Activated CD4-positive, alpha-beta T cell treated with anti-CD3 and anti-CD28 coated beads, Interleukin-2, Interleukin-4, amounts not matched to agents 100 ng/mL and 50 ng/mL, durations not matched to agents 16 hours and 8 hours (primary cell): ENCODE measurements at places on chromosomes 3 and 15.
A peak's percentile ranks its signal among the peaks of the same experiment; 100 is the strongest.

GRCh38 chr3:142287866-142288638 lies 62.7 kb upstream of the GK5 start:
- DNase-seq = no peak

- DNase-seq = no peak
Measured at GRCh38 chr15:57685306-57686095, 21.0 kb upstream of the POLR2M start.

DNA sequence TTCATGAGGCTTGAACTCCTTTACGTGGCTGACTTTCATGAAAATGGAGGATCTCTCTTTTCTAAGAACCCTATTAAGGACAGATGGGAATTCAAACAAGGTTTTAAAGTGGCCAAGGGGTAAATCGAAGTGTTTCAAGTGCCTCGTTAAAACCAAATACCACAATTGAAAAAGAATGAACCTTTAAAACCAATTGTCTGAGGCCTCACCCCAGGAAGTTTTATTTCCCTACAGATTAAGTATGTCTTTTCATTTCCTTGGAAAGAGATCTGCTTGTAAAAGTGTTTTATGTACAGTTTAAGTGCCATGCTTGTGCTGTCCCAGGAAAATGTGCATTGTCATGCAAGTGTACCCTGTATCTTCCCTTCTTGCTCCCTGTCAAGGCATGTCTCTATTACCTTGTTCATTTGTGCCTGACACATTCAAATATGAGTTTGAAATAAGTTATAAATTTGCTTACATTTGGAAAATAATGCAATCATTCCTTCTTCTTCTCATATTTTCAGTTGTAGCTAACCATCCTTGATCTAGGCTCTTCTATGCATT lies 138.7 kb downstream of the ZPLD1 start:
- no peak for DNase-seq

- DNase-seq = no peak
Measured at GRCh38 chr3:107928084-107928445, 162.8 kb downstream of the CD47 start.

GRCh38 chr15:28955993-28956421 lies 70.2 kb downstream of the APBA2 start:
- DNase-seq = no peak

GRCh38 chr15:75836959-75837334 lies 6.3 kb upstream of the UBE2Q2 start:
- peak; percentile 95 for DNase-seq

DNA sequence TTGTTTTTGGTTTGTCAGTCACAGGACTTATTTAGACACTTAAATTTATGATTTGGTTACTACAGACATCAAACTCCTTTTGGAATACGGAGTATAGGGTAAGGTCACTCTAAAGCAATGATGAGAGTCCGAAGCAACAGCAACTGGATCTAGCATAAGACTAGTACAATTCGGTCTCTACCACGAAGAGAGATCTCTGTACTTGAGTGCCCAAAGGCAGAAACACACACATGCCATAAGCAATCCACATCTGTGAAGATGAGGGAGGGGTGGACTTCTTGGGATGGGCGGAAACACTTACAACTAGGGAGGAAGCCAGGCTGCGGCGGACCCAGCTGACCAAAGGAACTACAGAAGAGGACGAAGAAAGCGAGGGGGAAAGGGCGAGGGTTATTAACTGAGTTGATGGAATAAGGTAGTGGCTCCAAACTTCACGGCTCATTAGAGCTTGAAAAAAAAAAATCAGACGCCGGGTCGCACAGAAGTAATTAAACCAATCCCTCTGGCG lies 595 bp downstream of the DPH6 start:
- peak; percentile 31 for DNase-seq

- no peak for DNase-seq
Measured at GRCh38 chr15:94626949-94627348, 395.6 kb downstream of the MCTP2 start.

DNA sequence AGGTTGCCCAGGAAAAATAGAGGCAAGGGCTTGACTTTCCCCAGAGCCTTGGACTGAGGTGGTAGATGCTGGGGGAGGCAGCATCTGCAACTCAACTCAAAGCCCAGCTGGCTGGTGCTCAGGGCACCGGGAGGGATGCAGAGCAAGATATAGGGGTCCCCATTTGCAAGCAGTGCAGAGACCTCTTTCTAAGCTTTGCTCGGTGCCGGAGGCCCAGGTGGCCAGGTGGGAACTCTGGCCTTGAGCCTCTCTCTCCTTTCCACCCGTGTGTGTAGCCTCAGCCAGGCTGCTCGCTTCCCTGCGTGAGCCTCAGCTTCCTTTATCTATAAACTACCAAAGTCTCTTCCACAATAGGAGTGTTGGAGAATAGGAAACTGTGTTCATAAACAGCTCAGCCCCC lies 36.5 kb downstream of the SLC6A6 start:
- DNase-seq = no peak

GRCh38 chr15:60994963-60995475 lies 234.1 kb downstream of the RORA start:
- DNase-seq = no peak

- no peak for DNase-seq
Measured at GRCh38 chr3:33392703-33393125, 47.5 kb downstream of the UBP1 start.

DNA sequence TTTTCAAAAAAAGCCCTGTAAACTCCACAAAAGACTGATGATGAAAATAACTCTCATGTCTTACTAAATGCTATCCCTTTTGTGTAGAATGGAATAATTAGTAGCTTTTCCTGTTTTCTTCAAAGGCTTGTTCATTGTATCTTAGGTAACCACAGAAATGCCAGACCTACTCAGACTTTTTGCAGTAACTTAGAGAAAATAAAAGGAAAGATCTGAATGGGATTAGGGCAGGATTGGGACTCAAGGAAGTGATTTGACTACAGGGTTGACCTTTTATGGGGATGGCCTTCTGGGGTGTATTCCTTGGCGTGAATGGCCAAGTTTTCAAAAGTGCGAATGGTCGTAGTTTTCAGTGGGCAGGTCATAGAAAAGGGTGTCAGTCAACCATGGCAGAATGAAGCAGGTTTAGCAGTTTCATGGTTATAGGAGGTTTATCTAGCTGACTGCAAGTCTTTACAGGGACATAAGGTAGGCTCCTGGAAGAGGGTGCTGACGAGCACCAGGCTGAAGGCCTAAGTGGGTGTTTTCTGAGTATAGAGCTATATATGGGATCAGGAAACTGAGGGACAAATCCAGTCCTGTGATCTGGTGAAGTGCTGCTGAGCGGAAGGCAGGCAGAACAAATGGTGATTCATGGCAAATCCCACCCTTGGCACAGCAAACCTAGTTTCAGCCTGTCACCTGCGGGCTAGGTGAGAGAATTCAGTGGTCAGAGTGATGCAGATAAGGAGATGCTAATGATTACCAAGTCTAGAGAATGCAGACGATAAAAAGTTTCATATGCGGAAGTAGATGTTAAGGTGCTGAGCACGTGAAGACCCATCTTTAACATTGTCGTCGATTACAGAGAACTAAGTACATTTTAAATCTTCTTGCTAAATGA lies 46.4 kb downstream of the IL1RAP start:
- no peak for DNase-seq

- DNase-seq = no peak
Measured at GRCh38 chr15:60399246-60399915, 1.6 kb upstream of the ANXA2 start.

DNA sequence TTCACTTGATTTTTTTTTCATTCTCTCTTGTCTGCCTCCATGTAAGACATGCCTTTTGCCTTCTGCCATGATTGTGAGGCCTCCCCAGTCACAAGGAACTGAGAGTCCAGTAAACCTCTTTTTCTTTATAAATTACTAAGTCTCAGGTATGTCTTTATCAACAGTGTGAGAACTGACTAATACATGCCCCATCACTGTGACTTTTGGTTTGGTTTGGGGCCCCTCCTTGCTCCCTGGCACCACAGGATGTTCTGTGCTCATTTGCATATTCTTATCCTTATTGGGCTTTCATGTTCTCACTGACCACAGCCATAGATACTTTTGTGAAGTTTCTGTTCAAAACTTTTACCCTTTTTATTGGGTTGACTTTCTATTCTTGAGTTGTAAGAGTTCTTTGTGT lies 3.8 kb upstream of the PRR20G start:
- DNase-seq = no peak

- no peak for DNase-seq
Measured at GRCh38 chr15:74258456-74259291, 22.5 kb downstream of the CCDC33 start.

DNA sequence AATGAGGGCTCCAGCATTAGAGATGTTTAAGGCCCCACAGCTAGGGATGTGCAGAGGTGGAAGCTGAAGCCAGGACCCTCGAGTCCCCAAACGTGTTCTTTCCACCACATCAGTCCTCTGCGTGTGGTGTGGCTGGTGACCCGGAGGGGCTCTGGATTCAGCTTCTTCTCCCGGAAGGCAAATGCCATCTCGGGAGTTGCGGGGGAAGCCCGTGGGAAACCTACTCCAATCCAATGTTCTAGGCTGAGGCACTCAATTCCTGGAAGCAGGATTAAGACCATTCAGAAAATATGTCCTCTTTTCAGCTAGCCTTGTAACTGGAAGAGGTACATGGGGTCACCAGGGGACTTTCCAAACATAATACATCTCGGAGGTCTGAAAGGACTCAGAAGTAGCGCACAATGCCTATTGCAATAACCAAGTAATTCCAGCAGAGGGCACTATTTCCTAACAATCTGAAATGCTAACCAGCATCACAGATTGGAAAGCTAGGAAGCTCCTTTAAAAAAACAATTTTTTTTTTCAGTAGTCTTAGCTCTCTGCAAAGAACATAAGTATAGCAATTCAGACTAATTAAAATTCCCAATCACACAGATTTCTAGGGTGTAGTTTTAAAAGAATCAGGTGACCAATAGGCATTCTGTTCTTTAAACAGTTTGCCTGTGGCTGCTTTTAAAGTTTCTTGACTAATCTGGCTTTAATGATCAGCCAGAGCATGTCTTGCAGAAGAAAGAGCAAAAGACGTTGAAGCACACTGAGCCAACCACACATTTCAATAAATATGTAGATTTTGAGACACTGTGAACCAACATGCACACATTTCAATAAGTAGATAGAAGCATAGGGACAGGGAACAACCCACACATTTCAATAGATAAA lies 36.1 kb downstream of the BNC1 start:
- peak; percentile 72 for DNase-seq

- no peak for DNase-seq
Measured at GRCh38 chr3:11379824-11380701, 107.9 kb downstream of the ATG7 start.

GRCh38 chr3:167084545-167084944 lies 295.6 kb downstream of the ZBBX start:
- no peak for DNase-seq

GRCh38 chr3:21893242-21893641 lies 142.2 kb upstream of the ZNF385D start:
- DNase-seq = no peak

- DNase-seq = no peak
Measured at GRCh38 chr15:58523634-58524033, 91.8 kb downstream of the LIPC start.

- DNase-seq = no peak
Measured at GRCh38 chr15:55322467-55322866, 3.4 kb downstream of the PIGB start.

GRCh38 chr3:38609386-38610111 lies 39.9 kb downstream of the SCN5A start:
- DNase-seq = no peak

GRCh38 chr15:41876689-41877088 lies 17.2 kb downstream of the SPTBN5 start:
- no peak for DNase-seq

DNA sequence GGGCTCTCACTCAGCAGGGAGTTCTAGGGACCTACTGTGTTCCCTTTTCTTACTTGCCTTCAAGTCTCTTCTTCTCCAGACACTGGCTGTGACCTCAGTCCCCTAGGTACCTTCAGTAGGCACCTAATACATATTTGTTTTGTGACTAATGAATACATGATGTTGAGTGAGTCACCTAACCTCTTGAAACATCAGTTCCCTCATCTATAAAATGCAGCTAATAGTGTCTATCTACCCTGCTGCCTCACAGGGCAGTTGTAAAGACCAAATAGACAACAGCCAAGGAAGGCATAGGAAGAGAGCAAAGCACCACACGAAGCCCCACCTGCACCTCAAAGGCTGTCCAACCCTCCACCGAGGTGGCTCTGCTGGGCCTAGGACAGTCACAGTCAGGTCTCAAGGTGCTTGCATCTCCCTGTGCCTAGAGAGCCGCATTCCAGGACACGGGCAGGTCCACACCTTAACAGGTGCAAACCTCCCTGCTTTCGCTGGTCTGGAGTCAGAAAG lies 29.1 kb downstream of the DAPK2 start:
- no peak for DNase-seq

DNA sequence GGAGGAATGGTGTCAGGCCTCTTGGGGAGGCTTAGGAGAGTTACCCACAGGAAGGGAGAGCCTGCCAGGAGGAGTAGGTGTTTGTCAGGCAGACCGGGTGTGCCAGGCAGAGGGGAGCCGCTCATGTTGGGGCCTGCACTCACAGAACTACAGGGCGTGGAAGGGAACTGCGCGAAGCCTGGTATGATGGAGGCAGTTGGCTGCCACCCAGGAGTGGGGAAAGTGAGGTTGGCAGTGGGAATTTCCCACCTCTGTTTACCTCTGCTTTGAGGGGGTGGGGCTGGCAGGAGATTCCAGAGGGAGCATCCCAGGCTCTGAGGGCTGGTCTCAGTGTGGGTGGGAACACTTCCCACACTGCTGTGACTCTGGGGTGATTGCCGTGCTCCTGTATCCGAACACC lies 99.9 kb downstream of the SLCO3A1 start:
- DNase-seq = no peak

DNA sequence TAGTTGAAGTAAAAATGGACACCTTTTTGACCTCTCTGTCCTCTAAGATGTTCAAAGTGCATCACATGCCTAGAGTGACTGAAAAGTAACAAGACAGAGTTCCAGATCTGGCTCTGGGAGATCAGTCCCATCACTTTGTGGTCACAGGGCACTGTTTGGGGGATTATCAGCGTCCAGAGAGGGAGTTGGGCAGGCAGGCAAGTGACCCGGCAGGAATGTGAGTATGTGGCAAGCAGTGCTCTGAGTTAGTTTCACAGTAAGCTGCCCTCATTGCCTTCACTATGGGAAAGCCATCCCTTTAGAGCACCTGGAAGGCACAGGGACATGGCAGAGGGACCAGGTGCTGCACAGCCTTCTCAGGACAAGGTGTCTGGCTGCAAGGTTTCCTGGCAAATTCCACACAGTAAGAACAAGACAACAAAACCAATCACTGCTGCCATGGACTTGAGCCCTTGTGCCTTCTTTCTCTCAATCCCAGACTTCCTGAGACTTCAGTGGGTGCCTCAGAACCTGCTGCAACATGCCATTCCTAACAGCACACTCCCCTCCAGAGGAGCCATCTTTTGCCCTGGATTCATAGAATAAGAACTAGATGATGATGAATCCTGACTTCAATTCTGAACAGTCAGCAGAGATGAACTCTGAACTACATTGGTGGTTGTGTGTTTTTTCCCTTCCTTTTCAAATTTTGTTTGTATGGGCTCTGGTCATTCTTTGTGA lies 55.2 kb downstream of the TIPARP start:
- no peak for DNase-seq

GRCh38 chr3:185290266-185290665 lies 36.4 kb upstream of the EHHADH start:
- peak; percentile 58 for DNase-seq
